SHP77 (cell line): ENCODE measurements at places on chromosomes 1 and 21.
A peak's percentile ranks its signal among the peaks of the same experiment; 100 is the strongest.

DNA sequence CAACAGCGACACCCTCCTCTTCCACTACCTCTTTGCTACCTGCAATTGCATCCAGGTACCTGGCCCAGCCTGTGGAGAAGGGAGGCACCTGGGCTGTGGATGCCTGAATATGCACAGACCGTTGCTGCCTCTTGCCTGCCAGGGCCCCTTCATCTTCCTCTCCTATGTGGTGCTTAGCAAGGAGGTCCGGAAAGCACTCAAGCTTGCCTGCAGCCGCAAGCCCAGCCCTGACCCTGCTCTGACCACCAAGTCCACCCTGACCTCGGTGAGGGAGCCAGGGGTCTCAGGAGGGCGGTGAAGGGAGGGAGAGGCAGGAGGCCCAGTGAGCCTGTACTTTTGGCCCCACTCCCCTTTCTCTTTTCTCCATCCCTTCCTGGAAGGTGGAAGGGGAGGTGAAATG, 11.5 kb downstream of the PSRC1 start:
- DNase-seq: no peak

DNA sequence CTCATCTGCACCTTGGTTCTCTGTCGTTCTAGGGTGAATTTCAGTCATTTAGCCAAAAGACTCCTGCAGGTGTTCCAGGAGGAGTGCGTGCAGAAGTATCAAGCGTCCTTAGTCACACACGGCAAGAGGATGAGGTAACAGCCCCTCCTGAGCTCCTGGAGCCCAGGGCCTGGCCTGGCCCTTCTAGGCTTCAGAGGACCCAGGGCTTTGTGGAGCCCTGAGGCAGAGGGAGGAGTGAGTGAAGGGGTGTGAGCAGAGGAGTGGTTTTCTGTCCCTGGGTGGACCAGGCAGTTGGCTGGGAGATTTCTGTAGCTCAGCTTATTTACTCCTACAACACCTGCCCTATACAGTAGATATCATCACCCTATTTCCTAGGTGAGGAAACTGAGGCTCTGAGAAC, 15.7 kb upstream of the RASSF5 start:
- no peak for DNase-seq

DNA sequence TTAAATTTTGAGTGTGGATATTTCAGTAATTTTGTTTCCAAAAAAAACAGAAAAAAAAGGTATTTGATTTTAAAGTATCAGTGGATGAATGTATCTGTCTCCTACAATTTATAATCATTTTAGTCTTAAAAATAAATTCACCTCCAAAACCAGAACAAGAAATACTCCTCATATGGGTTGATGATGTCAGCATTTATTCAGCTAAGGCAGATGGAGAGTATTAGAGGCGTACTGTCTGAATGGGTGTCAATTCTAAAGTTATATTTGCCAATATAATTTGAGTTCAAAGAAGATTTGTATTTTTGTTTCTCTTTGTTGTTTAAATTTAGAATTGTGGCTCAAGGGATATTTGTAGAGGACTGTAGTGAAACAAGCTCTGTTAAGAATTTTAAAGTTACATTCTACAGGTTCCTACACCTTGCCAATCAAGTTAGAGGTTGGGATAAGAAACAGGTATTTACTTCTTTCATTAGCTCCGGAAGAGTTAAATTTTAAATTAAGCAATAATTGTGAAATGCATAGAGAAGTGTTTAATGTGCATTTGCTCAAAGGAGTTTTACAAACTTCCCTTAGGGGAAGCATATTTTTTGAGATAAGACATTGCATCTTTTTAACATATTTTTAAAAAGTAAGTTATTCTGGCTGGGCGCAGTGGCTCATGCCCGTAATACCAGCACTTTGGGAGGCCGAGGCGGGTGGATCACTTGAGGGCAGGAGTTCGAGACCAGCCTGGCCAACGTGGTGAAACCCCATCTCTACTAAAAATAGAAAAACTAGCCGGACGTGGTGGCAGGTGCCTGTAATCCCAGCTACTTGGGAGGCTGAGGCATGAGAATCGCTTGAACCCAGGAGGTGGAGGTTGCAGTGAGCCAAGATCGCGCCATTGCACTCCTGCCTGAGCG, 1.2 kb downstream of the PLA2G4A start:
- no peak for DNase-seq

- peak; percentile 63 for DNase-seq
Measured at GRCh38 chr1:239951511-239952140, 140.1 kb upstream of the FMN2 start.

DNA sequence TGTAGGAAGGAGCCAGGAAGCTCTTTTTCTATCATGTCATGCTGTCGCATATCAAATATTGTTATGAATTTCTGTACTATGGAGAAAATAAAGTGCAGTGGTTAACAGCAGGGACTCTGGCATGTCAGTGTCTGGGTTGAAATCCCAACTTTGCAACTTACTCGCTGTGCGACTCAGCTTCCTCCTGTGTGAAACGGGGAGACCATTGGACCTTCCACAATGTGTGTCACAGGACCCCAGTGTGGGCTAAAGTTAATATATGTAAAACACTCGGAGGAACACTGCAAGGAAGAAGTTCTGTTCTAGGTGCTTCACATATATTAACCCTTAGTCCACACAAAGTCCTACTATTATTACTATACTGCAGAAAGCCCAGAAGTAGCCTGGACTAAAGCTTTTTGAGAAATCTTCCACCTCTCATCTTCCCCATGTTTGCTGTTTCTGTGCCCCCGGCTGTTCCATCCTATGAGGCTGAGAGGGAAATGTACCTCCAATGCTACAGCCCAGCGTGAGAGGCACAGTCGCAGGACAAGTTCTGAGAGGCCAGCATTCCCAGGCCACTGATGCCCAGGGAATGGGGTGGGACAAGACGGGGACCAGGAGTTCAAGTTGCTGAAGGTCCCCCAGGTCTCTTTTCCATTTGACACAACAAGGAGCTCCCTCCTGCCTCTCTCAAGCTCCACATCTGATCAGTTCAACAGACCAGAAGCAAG, 1.9 kb downstream of the CHIT1 start:
- no peak for DNase-seq

DNA sequence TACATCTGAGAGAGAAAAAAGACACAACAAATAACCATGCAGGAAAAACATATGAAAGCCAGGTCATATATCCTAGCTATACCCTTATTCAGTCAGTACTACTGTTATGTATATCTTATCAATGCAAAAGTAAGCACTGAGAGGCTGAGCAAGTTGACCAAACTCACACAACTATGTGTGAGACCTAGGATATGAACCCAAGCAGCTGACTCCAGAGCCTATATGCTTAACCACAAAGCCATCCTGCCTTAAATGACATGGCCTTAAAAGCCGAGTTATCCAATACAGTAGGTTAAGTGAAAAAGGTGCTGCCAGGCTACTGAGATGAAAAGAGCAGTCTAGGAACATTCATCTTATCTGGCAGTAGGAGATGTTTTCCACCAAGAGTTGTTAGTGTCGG, 151.6 kb downstream of the RERE start:
- DNase-seq: no peak

DNA sequence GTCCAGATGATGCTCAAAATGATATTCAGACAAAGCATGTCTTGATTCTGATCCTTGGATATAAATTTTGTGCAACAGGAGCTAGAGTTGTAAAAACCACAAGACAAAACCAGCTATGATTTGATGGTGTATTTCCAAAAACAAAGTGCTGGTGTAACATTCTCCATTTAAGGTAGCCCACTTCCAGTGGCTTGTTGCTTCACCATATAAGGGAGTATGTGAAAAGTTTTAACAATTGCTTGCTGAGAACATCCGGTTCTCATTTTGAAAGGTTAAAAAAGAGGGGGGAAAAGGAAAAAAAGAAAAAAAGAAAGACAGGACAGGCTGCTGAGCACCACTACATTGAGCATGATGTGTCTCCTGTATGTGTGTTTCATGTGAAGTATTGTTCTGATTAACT, 123.6 kb downstream of the MACF1 start:
- DNase-seq: no peak

DNA sequence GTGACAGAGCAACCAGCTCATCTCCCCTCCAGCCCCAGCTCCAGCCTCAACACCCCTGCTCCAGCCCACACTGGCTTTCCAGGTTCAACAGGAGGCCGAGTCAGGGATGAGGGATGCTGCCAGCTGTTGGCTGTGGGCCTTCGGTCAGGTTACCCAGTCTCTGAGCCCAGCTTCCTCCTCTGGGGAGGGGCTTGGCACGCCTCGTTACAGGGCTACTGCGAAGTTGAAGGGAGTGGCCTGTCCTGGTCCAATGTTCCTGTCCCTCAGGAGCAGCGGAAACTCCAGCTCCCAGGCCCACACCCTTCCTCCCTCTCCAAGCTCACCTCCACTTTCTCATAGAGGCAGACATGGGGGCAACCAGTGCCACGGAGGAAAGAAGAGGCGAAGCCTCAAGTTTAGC, 15.1 kb upstream of the TAS1R2 start:
- no peak for DNase-seq

DNA sequence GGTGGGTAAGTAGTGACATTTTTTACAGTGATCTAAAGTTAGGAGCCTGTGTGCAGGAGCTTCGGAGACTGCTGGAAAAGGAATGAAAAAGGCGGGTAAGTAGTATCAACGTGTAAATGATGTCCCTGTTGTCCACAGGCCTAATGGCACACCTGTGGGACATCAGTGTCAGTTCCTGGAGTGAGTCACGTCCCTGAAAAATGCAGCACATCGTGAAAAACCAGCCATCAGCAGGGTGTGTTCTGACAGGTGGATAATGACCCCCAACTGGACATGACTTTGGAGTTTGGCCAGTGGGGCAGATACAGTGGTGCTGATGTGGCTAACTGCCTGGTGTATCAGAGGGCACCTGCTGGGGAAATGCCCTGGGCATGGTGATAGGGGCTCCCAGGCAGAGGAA, 12.0 kb upstream of the PRDM15 start:
- DNase-seq: no peak

DNA sequence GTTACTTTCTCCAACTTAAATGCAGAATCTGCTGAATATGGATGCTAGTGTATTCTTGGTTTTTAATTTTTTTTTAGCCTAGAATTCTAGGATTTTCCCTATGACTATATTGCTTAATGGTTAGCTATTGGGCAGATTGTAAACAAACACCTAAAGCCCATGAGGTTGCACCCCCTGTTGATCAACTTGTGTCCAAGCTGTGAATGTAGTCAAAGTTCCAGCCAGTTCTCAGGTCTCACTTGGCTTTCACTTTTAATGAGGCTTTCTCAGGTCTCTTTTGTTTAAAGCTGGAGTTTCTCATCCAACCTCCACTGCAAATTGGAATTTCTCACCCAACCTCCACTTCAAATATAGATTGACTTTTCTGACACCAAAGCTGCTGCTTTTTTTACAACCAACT, 35.9 kb downstream of the FCER1A start:
- DNase-seq: no peak

DNA sequence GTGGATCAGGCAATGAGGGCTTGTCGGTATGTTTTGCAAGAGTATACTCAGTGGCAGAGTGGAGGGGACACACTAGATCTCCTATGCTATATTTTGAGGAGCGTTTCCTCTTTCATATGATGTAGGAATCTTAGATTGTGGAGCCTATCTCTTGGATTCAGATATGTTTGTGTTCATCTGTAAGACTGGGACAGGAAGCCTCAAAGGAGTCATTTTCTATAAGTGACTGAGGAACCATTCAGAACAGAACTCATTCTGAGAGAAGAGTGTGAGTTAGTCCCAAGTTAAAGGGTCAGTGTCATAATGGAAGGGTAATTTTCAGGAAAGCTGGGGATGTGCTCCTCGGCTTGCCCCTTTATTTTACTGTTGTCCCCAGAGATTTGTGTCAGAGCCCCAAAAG, 107.7 kb downstream of the PTGS2 start:
- DNase-seq: no peak

DNA sequence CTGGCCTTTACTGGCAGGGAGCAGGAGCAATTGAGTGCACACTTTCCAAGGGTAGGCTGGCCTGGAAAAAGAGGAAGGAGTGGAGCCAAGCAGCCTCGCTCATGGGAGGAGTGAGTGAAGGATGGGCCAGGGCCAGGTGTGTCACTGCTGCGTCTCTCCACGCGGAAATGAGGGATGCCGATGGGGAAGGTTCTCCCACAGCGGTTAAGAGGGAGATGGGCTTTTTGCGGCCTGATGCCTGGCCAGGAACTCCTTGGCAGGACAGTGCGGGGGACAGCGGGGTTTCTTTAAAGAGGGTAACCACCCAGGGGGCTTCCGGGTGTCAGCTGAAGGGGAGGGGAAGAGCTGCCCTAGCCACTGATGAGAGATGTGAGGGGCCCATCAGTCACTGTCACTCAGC, 82.4 kb downstream of the PTPRU start:
- no peak for DNase-seq

- DNase-seq: no peak
Measured at GRCh38 chr1:94286864-94287437, 49.6 kb upstream of the ARHGAP29 start.

- no peak for DNase-seq
Measured at GRCh38 chr21:35090403-35090802, 41.3 kb upstream of the RUNX1 start.

GRCh38 chr1:208146650-208147049, 97.5 kb downstream of the PLXNA2 start:
- DNase-seq: no peak

DNA sequence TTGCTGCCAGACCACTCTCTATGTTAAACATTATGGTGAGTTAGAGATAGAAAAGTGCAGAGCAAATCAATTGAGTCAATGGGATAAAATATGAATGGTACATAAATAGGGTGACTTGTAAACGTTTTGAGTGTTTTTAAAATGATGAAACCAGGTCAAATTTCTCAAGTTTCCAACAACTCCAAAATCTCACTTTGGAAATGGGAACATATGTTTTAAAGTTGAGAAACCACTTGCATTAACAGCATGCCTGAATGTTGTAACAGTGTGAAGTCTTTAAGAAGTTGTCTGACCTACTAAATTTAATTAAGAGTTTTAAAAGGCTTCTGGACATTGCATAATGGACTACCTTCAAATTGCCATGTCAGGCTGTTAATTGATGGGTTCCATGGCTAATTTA, 33.6 kb upstream of the RAVER2 start:
- DNase-seq: no peak

GRCh38 chr1:183633676-183634343, 1.8 kb downstream of the ARPC5 start:
- peak; percentile 32 for DNase-seq

GRCh38 chr1:158972841-158973240, 36.9 kb upstream of the IFI16 start:
- DNase-seq: peak; percentile 5

GRCh38 chr1:37325010-37325409, 149.4 kb upstream of the ZC3H12A start:
- DNase-seq: no peak

DNA sequence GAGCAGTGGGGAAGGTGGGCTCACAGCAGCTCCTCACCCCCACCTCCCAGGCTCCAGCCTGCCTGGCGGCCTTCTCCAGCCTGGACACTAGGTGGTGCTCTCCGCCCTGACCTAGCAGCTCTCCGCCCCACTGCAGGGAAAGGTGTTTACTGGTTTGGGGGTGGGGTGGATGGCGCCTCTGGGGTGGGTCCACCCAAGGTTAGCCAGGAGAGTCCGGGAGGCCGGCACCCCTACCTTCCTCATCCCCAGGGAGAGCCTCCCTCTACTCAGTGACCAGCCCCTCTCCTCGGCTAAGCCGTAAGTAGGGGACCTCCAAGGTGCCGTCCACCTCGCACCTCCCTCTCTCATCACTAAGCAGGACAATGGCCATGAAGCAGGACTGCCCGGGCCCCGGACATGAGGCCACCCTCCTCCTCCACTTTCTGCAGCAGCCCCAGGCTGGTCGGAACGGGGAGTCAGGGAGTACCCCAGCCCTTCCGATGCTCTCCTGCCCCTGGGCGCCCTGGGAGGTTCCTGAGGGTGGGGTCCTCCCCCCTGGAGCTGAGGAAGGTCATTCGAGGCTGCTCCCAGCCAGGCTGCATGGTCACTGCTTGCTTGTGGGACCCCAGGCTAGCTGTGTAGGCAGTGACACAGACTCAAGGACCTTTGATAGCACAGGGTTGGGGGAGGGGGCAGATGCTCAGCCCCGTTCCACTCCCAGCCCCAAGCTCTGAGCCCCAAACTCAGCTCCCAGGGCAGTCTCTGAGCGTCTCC, 101.4 kb upstream of the VAMP3 start:
- peak; percentile 42 for DNase-seq
